Inflammatory macrophage treated with lipopolysaccharide for 4 hours (primary cell): ENCODE measurements at places on chromosomes 7 and 10.

- DNase-seq, result no peak
Observed at GRCh38 chr10:15141136-15142054, 27.1 kb downstream of the NMT2 start.

DNA sequence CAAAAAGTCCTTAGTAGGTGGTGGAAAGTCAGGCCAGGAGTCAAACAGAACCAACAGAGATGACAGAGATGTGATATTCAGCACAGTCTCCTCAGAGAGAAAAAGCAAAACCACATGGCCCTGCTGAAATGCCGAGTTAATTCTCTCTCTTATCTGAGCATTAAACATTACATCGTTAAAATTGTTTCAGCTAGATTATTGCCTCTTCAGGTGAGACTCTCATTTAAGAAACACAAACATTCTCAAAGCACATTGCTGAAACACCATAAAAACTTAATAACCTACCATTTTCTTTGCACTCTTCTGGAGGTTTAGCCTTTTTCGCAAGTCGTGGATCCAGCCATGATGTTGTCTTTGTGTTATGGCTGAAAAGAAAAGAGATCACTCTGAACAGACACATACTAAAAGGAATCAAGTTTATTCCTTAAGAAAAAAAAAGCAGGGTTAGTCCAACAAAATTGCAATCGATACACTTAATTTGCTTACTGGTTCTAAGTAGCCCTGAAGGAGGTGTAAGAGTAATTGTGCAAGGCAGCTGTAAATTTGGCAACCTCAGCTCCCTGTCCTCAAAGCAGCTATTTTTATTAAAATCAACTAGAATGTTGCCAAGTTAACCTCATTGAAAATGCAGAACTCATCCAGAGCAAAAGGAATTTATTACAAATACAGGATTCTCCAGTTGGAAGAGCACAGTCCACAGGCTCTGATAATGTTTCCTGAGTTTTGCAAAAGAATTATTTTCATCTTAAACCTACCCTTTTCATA lies 691.1 kb downstream of the PHTF2 start:
- no peak for DNase-seq

DNA sequence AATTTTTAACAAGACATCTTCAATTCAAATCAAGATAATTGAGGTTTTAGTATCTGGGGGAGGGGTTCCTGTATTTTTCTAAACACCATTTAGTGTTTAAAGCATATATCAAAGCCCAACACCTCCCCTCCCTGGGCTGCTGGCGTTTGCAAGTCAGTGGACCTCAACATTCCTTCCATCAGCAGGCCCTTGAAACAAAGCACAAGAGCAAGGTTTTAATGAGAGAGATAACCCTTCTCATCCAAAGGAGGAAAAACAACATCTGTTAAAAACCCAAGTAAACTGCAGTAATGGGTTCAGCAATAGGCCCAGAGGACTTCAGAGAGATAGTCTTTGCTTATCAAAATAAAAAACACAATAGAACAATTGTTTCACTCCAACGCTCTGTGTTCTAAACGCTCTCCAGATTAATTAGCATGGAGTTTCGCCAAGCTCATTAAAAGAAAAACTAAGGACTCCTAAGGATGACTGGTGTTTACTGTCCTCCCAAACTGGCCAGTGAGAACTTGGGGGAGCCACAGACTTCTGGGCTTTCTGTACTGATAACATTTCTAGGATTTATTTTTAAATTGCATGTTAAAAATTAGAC lies 2.5 kb downstream of the JCAD start:
- no peak for DNase-seq

GRCh38 chr7:154167807-154168206 lies 115.6 kb downstream of the DPP6 start:
- DNase-seq, result no peak

- no peak for DNase-seq
Observed at GRCh38 chr7:137985897-137986251, 16.0 kb downstream of the CREB3L2 start.

DNA sequence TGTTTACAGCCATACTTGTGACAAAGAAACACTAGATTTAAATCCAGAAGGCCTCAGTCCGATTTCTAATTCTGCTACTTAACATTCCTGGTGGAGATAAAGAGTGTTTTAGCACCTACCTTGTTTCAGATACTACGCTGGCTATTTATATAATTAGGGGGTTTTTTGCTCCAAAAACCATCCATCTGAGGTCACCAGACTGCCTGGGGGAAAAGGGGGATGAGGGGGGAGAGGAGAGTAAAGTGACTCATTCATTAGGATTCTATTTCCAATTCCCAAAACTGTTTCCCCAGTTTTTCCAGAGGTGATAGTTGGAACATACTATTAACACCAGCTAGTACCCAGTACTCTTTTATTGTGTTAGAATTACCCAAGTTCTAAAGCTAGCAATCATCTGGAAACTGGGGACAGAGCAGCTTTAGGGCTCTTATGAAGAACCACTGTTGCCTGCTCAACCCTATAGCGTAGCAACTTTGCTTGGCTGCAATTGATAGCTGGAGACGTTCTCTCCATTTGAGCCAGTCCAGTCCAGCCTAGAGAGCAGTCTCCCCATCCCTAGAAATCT lies 6.6 kb downstream of the GCC1 start:
- no peak for DNase-seq

GRCh38 chr10:86585037-86585929 lies 63.7 kb upstream of the WAPL start:
- DNase-seq, result peak; percentile 65

DNA sequence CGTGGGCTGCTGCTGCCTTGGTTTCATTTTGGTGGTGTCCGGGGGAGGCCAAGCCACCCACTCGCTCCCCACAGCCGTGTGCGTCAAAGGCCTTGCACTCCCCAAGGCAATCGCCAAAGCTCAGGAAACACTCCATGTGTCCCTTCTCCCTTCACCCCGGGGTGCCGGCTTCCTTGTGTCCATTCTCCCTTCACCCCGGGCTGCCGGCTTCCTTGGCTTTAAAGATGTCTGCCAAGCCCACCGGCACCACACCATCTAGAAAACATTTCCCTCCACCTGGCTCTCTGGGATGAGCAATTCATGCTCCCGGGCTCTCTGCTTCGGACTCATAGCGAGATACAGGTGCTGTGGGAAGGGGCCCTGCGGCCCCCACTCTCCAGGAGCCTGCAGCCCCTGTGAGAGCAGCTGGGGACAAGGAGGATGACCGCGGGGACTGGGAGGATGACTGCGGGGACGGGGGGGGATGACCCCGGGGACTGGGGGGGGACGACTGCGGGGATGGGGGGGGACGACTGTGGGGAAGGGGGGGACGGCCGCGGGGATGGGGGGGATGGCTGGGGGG lies 322.1 kb downstream of the DNAJB6 start:
- no peak for DNase-seq

GRCh38 chr10:115164220-115164619 lies 71.1 kb downstream of the ATRNL1 start:
- peak; percentile 21 for DNase-seq

GRCh38 chr7:127904670-127904985 lies 126.6 kb downstream of the LRRC4 start:
- DNase-seq, result peak; percentile 40

DNA sequence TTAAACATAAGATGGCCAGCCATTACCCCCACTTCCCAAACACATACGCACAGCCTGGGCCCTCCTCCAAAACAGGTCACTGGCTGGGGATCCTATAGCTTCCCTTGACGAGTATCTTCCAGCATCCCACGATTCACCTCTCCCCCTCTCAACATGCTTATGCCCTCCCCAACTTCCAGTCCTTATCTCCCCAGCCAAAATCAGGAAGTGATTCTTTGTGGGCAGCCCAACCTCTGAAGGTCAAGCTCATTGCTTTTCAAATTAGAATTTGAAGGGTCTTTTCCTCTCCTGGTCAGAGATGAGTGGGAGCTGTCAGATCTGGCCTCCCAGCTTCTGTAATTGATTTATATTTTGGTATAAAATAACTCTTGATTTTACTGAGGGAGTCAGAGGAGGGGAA lies 133.6 kb downstream of the ATXN7L1 start:
- DNase-seq, result peak; percentile 16

- DNase-seq, result no peak
Observed at GRCh38 chr7:129882531-129882930, 70.2 kb downstream of the UBE2H start.

- DNase-seq, result no peak
Observed at GRCh38 chr7:26815426-26815825, 49.0 kb downstream of the SKAP2 start.

- no peak for DNase-seq
Observed at GRCh38 chr10:132685101-132685891, 100.7 kb downstream of the NKX6-2 start.

GRCh38 chr10:486206-486605 lies 203.3 kb downstream of the DIP2C start:
- no peak for DNase-seq

DNA sequence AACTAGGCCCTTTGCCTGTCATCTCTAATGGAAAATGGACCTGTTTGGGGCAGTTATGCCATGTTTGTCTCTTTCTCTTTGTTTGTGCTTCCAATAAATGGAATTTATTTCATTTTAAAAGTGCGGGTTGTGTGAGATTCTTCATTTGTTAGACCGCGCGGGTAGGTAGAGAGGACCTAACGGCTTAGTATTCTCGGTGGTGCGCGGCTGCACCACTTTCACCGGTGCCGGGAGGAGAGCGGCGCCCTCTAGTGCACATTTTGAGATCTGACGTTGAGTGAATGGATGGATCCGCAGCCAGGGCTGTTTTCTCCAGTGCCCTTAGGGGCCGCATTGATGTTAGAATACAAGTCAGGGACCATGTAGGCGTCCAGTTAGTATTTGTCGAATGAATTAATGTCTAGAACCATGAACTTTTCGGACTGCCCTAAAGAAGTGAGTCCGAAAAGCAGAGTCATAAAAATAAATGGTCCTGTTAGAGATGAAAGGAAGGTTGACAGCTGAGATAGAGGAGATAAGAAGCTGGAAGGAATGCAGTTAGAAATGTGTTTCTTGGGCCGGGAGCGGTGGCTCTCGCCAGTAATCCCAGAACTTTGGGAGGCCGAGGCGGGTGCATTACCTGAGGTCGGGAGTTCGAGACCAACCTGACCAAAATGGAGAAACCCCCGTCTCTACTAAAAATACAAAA lies 29.3 kb upstream of the GIMAP8 start:
- DNase-seq, result peak; percentile 70

DNA sequence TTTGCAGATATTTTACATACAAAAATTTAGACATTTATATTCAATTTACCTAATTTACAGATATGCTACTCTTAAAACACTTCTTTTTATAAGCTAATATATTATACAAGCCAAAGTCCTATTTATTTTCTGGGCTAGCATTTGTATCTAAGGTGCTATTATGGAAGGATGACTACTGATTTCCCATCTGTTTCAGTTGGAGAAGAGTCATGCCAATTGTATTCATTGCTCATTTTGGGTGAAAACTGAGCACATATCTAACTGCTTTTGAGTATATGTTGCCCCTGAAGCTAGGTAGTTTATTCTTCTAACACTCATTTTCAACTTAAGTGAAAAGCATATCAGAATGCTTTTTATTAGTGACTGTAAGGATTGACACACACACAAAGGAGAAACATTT lies 172.9 kb downstream of the CDK14 start:
- no peak for DNase-seq

- DNase-seq, result no peak
Observed at GRCh38 chr10:64528294-64529002, 1007.2 kb downstream of the REEP3 start.

DNA sequence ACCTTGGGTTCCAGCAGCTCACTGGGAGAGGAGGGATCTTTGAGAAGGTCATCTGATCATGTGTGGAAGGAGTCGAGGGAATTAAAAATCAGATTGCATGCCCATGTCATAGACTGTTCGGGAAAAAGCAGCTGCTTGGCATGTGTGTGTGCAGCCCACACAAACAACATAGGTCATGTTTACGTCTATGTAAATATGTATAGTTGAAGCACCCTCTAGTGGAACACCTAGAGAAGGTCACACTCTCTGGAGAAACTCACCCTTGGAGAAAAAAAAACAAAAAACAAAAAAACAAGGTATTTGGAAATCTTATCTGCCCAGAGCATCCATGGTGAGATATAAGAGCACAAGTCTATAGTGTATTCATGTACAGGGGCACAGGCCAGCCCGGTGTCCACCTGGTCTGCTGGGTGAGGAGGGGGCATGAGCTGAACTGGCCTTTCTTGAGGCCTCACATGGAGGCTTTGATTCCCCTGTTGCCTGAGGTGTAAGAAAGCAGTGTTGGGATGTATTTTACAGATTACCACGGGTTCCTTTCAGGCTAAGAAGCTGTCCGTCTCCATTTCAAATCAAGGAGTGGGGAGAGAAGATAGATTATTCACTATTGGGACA lies 98.0 kb downstream of the NPY start:
- peak; percentile 4 for DNase-seq

GRCh38 chr7:94510582-94511496 lies 1.2 kb downstream of the CASD1 start:
- peak; percentile 2 for DNase-seq

- no peak for DNase-seq
Observed at GRCh38 chr7:50688226-50688590, 94.5 kb downstream of the GRB10 start.

DNA sequence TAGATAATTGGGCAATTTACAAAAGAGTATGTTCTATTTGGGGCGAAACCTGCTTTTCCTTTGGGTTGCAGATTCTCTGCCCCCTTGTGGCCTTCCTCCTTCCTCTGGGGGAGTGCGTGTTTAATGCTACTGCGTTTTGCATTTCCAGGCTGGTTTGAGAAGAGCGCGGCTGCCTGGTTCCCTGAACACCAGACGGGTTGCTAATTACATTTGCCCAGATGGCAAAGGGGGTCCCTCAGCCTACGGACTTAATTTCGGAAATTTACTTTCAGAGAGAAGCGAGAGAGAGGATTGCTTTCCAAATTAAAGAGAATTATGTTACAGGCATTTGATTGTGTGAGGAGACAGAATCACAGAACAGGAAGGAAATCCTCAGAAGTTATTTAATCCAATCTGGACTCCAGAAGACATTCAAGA lies 91.9 kb upstream of the JAZF1 start:
- DNase-seq, result peak; percentile 61

DNA sequence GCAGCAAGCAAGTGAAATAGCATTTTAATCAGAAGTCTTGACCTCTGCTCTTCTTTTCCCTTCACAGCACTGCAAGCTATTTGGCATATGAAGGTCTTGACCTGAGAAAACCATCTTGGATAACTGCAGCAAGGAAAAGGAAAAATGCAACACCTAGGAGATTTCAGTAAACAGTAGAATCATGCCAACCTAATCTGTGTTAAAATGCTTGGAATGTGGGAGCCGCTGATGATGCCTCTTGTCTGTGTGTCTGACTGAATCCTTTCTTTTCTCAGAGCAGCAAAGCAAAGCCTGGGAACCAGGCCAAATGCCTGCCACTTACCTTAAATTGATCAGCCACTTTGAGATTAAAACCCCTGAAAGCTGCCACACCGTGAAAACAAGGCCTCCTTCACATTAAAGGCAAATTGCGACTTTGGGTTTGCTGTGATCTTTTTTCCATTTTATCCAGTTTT lies 80.4 kb upstream of the CDK6 start:
- no peak for DNase-seq
